ENCODE measurements at places on chromosomes 3 and 15.

DNA sequence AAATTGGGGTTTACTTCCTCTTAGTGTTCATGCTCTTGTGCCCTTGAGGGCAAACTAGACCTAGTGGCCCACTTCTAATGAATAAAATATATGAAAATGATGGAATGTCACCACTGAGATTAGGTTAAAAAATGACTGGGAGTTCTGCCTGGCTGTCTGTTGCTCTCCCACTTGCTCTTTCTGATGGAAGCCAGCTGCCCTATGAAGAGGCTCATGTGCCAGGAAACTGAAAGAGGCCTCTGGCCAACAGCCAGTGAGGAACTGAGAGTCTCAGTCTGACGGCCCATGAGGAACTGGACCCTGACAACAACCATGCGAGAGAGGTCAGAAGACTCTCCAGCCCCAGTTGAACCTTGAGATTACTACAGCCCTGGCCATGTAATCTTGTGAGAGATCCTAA is 107.1 kb upstream of the FHIT start:
- DNase-seq, result no peak

DNA sequence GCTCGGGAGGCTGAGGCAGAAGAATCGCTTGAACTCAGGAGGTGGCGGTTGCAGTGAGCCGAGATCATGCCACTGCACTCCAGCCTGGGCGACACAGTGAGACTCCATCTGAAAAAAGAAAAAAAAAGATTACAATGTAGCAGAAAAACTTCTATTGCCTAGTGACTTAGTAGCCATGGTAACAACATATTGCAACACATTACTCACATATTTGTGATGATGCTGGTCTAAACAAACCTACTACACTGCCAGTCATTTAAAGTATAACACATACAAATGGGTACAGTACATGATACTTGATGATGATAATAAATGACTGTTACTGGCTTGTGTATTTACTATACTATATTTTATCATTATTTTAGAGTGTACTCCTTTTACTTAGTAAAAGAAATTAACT is 125.6 kb downstream of the PLOD2 start:
- DNase-seq, result no peak

GRCh38 chr3:98734735-98735134 is 28.4 kb upstream of the ST3GAL6 start:
- no peak for DNase-seq

- DNase-seq, result no peak
Measured at GRCh38 chr3:114194750-114195149, 15.9 kb upstream of the DRD3 start.

- DNase-seq, result no peak
Measured at GRCh38 chr3:108006881-108007331, 83.9 kb downstream of the CD47 start.

GRCh38 chr3:186902154-186902553 is 28.2 kb upstream of the ST6GAL1 start:
- DNase-seq, result no peak

DNA sequence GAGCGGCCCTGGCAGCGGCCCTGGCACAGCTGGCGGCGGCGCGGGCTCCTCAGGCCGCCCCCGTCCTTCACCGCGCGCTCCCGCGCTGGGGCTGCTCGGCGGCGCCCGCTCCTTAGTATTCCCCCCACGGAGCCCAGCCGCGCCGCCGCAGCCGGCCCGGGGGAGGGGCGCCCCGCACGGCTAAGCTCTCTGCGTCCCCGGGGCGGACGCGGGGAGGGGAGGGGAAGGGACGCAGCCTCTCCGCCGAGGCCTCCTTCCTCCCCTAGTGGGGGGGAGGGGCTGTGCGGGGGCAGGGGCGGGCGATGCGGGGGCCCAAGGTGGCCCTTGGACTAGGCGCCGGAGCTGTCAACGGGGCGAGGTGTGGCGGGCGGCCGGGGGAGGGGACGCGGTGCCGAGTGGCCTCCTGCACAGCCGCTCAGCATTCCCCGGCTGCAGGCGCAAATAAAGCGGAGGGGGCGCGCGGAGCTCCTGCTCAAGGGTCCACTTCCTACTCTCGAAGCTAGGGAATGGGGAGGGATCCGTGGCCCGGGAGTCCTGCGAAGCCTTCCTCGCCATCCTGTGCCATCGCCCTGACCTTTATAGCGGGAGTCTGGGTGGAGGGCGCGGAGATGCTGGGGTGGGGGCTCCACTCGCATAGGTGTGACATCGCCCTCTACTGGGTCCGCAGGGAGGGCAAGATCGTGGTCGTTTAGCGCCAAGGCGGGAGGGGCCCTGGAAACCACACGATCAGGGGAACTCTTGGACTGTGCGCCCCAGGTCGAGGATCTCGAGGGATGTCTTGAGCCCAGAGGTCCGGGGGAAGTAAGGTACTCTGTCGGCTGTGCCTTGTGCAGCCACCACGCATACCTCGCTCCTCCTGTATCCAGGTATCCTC is 22.2 kb downstream of the EPHB3 start:
- no peak for DNase-seq

DNA sequence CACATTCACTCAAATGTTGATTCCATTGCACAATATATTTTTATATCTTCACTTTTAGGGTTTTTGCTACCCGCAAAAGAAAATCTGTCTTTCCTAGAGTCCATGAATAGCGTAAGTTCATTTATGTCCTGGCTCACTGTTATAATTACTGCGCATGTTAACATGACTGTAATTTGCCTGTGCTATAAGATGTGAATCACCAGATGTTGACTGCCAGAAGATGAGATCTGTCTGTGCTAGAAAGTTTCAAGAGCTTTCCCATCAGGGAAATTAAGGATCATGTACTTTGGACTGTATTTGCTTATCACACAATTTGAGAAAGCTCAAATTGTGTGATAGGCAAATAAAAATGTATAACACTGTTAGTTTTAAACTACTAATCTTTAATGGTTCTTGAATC is 322.5 kb downstream of the CHL1 start:
- no peak for DNase-seq

- DNase-seq, result no peak
Measured at GRCh38 chr15:94259863-94260262, 28.5 kb downstream of the MCTP2 start.

DNA sequence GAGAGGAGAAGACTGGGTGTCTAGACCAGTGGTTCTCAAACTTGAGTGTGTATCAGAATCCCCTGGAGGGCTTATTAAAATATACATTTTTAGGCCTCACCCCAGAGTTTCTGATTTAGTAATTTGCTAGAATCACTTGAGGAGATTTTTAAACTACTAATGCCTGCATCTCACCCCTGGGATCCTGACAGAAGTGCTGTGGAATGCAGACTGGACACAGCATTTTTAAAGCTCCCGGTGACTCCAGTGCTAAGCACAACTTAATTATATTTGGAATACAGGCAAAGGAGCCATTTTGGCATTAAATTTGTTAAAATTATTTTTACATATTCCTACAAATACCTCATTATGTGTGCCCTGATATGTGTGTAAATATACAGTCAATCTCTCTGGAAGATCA is 26.7 kb upstream of the COL6A6 start:
- no peak for DNase-seq

- DNase-seq, result no peak
Measured at GRCh38 chr15:49370782-49371181, 52.3 kb upstream of the FGF7 start.

GRCh38 chr3:20870106-20870899 is 684.3 kb upstream of the SGO1 start:
- no peak for DNase-seq

GRCh38 chr3:192835818-192836815 is 81.5 kb downstream of the MB21D2 start:
- DNase-seq, result no peak
